NCI-H2081 treated with DMSO at 0.1 percent for 48 hours (cell line): ENCODE measurements at places on chromosomes 13 and 19.

GRCh38 chr19:52640916-52641315 lies 2.8 kb upstream of the ZNF83 start:
- DNase-seq, result no peak

- DNase-seq, result no peak
These were observed 67.5 kb downstream of the TSC22D1 start for GRCh38 chr13:44508562-44509077.

GRCh38 chr13:80101040-80101439 lies 239.9 kb downstream of the SPRY2 start:
- DNase-seq, result no peak

DNA sequence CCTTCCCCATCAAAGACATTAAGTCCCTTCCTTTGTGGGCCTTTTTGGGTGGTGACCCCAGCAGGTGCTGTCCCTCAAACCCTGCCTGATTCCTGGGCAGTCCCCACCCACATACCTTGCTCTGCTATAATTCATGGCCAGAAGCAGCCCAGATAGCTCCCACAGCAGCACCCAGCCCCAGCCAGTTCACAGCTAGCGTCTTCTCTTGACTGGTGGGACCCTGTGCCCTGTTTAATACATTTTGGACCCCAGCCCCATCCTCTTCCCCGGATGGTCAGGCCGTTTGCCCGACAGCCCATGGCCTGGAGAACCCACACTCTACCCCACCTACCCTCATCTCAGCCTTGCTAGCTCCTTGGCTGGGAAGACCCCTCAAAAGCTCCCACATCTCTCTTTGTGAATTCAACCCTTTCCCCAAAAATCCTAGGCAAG lies 2.1 kb downstream of the CCDC106 start:
- no peak for DNase-seq

DNA sequence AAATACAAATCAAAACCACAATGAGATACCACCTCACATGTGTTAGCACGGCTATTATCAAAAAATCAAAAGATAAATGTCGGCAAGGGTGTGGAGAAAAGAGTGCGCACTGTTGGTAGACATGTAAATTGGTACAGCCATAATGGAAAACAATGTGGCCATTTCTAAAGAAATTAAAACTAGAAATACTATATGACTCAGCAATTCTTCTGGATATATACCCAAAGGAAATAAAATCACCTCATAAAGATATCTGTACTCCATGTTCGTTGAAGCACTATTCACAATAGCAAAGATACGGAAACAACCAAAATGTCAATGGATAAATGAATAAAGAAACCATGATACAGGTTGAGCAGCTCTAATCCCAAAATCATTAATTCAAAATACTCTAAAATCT lies 30.8 kb downstream of the VWA8 start:
- DNase-seq, result no peak

DNA sequence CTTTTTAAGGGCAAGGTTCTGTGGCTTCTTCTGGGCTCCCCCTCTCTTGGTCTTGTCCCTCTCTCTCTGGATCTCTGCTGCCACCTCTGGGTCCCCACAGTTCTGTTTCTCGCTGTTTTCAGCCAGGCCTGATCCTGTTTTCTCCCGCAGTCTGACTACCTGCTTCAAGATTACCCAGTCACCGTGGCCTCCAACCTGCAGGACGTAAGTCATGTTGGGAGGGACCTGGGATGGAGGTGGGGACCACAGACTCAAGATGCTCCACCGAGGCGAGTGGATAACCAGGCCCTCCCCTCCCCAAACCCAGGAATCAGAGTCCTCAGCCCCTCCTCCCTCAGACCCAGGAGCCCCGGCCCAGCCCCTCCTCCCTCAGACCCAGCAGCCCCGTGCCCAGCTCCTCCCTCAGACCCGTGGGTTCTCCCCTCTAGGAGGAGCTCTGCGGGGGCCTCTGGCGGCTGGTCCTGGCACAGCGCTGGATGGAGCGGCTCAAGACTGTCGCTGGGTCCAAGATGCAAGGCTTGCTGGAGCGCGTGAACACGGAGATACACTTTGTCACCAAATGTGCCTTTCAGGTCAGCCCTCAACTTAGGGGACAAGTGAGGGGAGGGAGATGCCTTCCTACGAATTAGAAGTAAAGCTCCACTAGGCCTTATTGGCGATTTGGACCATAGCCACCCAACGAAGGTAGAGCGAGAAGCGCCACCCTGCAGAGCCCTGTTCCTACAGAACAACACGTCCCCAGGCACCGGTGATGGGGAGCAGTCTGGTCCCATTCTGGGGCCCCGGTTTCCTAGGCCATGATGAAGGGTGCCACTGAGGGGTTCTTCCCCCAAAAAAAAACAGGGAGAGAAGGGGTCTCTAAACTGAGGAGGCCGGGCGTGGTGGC lies 2.2 kb downstream of the FLT3LG start:
- no peak for DNase-seq

GRCh38 chr13:73355134-73355533 lies 296.3 kb downstream of the KLF5 start:
- DNase-seq, result no peak

- DNase-seq, result no peak
These were observed 283.1 kb downstream of the DCT start for GRCh38 chr13:94196413-94196812.

- DNase-seq, result no peak
These were observed 279.3 kb upstream of the KLF12 start for GRCh38 chr13:74413482-74413881.

- no peak for DNase-seq
These were observed 14.5 kb upstream of the CERS4 start for GRCh38 chr19:8194528-8195267.

- DNase-seq, result no peak
These were observed 43.2 kb downstream of the ARHGEF7 start for GRCh38 chr13:111158136-111158805.

DNA sequence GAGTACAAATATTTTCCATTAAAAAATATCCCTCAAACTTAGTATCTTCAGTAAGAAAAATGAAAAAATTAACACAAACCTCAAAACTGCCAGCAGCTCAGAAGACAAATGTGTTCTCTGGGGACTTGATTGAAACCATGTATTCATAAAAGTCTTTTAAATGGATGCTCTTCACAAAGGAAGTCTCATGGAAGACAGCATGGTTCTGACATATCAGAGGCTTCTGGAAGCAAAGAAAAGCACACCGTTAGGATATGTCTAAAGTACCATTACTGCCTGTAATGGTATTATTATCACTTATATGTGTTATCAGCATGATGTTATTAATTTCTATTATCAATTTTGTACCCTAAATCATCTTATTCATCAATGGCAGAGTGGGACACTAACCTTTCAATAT lies 302.8 kb downstream of the ENOX1 start:
- no peak for DNase-seq

DNA sequence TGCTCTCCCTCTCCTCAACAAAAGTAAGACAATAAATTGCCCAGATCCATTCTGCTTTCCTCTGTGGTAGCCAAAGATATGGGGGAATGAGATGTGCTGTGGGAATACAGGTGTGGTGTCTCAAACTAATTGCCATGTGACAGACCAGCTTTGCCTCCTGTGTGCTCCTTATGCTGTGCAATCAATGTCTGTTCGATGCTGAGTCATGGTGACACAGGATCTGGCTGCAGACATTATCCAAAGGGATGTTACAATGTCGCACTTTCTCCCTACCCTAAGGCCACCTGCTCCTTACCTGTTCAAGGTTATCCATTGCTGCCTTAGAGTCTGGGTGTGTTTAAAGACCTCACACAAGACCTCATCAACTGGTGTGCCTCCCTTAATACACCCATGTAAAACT lies 32.5 kb downstream of the FGF14 start:
- no peak for DNase-seq

DNA sequence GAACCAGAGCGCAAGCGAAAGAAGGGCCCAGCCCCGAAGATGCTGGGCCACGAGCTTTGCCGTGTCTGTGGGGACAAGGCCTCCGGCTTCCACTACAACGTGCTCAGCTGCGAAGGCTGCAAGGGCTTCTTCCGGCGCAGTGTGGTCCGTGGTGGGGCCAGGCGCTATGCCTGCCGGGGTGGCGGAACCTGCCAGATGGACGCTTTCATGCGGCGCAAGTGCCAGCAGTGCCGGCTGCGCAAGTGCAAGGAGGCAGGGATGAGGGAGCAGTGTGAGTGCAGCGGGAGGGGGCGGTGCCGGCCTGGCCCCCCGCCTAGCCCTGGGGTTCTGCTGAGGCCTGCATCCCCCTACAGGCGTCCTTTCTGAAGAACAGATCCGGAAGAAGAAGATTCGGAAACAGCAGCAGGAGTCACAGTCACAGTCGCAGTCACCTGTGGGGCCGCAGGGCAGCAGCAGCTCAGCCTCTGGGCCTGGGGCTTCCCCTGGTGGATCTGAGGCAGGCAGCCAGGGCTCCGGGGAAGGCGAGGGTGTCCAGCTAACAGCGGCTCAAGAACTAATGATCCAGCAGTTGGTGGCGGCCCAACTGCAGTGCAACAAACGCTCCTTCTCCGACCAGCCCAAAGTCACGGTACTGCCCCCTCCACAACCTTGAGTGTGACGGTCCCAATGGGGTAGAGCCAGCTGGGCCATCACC lies 2.1 kb downstream of the NR1H2 start:
- DNase-seq, result no peak
